ENCODE measurements at places on chromosomes 11 and 22.

GRCh38 chr11:106789406-106789805, 228.9 kb downstream of the GUCY1A2 start:
- no peak for DNase-seq

DNA sequence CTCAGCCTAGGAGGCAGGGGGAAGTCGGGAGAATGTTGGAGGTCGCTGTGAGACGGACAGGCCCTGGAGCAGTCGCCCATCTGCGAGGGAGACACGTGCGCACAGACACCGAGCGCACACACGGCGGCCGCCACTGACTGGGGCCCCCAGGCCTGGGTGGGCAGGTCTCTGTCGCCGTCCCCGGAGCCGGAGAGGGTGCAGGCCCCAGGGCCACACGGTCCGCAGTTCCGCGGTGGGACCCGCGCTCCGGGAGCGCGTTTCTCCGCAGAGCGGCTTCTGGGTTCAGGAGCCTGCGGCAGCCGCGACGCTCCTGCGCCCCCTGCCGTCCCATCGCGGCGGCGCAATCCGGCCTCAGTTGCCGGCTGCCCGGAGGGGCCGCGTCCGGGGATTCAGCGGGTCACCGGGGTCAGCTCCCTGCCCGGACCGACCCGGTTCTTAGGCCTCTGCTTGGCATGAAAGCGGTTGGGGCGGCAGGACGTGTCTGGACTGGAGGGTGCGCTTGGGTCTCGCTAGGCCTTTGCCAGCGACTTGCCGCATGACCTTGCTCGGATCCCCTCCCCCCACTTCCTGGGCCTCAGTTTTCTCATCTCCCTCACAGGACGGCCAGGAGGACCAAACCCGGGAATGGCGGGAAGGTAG, 31.2 kb downstream of the PDE2A start:
- DNase-seq, result peak; percentile 80

DNA sequence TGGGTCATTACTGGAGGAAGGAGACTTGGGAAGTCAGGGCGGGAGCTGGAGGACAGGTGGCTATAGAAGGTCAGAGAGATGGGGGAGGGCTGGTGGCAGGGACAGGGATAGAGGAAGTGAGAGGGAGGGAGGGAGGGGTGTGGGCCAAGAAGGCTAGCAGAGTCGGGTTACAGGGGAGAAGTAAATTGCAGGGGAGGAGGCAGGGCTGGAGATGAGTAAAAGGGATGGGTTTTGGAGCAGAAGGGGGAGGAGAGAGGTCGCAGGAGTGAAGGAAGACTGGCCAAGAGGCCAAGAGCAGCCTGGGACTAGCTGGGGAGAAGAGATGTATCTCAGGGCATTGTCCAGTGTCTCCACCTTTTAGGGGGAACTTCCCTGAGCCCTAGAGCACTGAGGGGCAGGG, 33.0 kb downstream of the LRRC10B start:
- DNase-seq, result peak; percentile 26

DNA sequence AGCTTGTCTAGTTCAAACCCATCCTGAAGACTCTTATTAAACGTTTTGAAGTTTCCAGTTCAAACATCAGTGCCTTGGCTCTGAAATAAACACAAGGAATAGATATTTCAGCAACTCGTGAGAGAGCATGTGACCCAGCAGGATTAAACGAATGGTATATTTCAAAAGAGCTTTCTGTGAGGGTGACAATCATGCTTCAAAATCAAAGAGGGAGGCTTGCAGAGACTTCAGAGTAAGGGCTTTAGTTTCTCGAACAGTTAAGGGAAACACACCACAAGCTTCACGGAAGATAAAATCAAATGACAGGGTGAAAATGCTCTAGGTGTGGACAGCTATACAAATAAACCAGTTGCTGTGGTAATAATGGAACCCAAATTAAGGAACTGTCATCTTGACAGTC, 1.4 kb downstream of the HPS4 start:
- DNase-seq, result no peak

DNA sequence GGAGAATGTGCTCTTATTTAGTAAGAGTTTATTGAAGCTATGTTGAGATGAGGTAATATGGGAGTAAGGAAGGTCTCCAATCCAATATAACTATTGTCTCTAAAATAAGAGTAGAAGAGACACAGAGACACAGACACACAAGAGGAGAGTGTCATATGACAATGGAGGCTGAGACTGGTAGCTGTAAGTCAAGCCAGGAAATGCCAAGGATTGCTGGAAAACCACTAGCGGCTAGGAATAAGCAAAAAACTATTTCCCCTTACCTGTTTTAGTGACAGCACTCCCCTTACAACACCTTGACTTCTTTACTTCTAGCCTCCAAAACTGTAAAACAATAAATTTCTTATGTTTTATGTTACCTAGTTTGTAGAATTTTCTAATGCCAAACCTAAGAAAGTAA, 1652.8 kb downstream of the LRRC4C start:
- DNase-seq, result no peak

DNA sequence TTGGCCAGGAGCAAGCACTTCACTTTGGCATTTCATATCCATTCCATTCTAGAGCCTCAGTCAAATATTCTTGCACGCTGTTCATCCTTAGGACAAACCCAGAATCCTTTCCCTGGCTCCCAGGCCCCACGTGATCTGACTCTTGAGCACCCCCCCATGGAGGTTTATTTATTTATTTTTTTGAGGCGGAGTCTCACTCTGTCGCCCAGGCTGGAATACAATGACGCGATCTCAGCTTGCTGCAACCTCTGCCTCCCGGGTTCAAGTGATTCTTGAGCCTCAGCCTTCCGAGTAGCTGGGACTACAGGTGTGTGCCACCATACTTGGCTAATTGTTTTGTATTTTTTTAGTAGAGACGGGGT, 12.7 kb upstream of the TSGA10IP start:
- peak; percentile 47 for DNase-seq

GRCh38 chr11:11498195-11498594, 123.6 kb downstream of the GALNT18 start:
- DNase-seq, result no peak

- no peak for DNase-seq
These were observed 205.8 kb downstream of the NAV2 start for GRCh38 chr11:19918302-19919049.

DNA sequence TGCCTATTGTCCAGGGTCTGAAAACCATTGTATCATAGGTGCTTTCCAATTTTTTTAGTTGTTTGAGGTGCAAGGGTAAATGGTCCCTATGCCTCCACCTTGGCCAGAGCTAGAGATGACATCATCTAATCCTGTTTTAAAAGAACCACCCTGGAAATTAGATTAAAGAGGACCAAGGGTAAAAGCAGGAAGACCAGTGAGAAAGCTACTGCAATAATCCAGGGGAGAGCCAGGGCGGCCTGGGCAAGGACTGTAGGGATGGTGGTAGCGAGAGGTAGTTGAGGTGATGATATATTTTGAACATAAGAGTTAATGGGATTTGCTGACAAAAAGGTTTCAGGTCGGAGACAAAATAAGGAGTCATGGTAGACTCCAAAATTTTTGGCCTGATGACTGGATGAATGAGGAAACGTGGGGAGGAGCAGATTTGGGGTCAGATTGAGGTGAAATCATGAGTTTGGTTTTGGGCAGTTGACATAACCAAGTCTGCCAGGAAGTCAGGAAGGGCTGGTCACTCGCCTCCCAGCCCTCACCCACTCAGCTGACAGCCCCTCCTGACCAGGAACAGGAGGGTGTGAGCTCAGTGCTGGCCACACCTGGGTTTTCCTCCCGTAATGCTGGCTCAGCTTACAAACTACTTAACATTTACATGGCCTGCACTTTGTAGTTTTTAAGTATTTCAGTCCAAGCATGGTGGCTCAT, 23.0 kb downstream of the SCN4B start:
- no peak for DNase-seq

DNA sequence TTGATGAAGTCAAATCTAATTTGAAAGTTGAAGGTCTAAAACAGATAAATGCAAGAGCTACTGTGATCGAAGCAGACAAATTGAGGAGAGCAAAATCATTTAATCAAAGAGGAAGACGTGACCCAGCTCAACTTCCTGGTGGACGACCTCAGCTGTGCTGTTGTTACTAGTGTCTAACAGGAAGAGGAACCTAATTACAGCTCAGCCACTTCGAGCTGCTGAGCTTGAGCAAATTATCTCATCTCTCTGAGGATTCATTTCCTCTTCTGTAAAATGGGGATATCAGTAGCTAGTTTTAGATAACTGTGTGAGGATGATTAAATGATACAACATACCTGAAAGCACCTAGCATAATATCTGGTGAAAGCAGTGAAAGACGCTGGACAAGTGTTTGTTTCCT, 48.6 kb upstream of the OLFML1 start:
- no peak for DNase-seq

DNA sequence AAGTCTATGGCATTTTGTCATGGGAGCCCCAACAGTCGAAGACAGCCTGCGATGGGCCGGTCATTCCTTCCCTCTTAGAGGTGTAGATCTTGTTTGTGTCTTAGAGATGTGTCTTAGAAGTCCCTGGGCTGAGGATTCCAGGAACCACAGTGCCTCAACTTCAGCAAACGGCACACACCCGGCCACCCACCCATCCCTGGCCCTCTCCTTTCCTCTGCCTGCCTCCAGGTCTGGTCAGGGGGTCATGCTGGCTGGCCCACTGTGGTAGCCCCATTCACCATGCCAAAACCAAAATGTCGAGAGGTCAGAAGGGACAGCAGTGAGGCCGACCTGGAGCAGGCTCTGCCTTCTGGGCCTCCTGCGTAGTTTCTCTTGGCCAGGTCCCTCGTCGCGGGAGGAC, 857.9 kb downstream of the TBC1D22A start:
- DNase-seq, result no peak

- DNase-seq, result no peak
These were observed 17.7 kb upstream of the TUB start for GRCh38 chr11:8063324-8063723.

DNA sequence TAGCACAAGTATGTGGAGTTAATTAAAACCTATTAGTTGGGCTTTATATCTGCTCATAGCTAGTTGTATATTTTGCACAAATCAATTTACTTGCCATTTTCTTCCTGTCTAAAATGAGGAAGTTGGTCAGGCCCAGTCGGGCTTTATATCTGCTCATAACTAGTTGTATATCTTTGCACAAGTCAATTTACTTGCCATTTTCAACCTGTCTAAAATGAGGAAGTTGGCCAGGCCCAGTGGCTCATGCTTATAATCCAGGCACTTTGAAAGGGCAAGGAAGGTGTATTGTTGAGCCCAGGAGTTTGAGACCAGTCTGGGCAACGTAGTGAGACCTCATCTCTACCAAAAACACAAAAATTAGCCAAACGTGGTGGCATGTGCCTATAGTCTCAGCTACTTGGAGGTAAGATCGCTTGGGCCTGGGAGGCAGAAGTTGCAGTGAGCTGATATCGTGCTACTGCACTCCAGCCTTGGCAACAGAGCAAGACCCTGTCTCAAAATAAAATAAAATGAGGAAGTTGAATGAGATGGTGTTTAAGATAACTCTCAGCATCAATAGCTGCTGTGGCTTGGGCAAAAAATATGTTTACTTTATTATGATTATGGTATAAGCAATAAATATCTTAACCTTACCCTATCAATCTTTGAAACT, 1558.6 kb upstream of the RAG2 start:
- DNase-seq, result no peak

- no peak for DNase-seq
These were observed 634.1 kb downstream of the TBC1D22A start for GRCh38 chr22:47396515-47396914.

DNA sequence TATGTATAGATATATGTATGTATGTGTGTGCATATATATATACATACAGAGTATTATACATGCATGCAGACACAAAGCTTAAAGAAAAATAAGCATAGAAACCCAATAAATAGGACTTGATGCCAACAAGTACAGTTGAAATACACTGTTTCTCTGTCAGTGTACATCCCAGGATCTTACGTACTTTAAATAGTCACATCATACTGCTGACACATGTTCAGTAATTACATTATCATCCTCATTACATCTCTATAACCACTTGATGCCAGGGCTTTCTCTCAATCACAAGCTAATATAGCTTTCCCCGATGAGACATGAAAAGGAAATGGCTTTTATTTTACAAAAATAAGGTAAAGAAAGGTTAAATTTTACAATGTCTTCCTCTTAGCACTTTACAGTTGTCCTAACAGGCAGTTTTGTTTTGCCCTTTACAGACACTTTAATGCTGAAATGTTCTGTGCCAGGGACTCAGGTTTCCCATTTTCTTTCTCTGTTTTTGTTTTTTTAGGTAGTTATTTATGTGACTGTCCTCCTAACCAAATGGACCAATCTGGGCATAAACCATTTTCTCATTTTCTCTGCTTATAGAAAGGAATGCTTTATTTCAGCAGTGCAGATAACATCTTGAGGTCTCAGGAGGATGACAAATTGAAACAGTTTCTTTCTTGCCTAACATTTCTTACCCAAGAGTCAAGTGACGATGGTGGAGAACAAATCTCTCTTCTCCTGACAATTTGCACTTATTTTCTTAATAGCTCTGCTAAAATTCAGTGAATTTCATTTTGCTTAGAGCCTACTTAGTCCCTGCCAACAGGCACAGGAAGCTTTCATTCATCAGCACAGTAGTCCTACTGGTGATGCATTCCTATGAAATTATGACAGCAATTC, 350.2 kb downstream of the TTC28 start:
- no peak for DNase-seq

GRCh38 chr11:114148013-114148382, 88.5 kb downstream of the ZBTB16 start:
- DNase-seq, result no peak

- peak; percentile 84 for DNase-seq
These were observed 2.4 kb upstream of the IFITM2 start for GRCh38 chr11:304915-305843.

DNA sequence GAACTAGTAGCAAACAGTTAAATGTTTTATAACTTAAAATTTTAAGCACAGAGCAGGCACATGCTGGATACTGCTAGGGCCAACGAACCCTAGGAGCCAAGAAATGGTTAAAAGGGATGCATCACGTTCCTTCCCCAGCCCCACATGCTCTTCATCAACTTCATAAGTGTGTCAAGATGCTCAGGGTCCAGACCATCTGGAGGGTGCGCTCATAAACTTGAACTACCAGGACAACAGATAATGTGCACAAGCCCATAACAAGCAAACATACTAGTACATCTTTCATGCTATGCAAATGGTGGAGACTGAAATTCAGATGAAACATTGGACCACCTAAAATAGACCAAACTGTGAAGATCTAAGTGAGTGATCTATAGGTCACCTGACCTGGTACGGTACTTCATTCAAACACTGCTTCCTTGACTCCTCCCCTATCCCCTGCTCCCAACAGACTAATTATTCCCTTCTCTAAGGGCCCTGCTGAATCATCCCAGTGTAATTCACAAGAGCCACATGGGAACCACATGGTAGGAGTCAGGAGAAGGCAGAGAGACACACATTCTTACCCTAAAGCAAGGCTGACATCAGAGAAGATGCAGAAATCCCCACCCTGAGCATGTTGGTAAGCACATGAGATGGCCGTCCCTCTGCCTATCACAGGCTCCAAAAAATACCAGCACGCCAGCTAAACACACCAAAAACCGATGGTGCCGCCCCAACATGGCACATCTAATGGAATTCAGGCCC, 83.9 kb downstream of the ETS1 start:
- no peak for DNase-seq

DNA sequence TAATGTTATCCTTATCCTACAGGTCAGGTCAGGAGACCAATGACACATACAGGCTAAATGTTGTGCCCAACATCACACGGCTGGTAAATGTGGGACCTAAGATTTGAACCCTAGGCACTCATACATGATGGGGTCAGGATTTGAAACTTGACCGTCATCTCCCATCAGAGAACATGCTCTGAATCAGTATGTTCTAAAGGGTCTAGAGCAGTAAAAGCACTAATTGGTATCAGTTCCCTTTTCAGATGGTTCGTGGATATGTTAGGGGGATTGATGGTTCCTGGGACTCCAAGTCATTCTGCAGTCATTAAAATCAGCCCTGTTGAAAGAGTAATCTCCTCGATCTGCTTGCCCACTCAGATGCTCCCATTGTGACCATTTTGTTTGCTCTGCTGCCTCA, 65.5 kb downstream of the BMAL1 start:
- no peak for DNase-seq

GRCh38 chr11:47020793-47021526, 84.4 kb downstream of the CSTPP1 start:
- no peak for DNase-seq
